Esophagus muscularis mucosa (tissue), 4 donors: ENCODE measurements at places on chromosomes 7 and 10. TPM values are rescaled to one million over a fixed set of nuclear protein-coding genes. Genes with fewer than 3 reads are reported as not detected.

Gene TMEM176A
- 11.6 TPM for total RNA-seq

Gene LOXL4
- 15.3 TPM for total RNA-seq

Gene HTR5A
- total RNA-seq: not detected

- DNase-seq: no peak
Observed at GRCh38 chr10:38043516-38043915, 33.0 kb downstream of the ZNF33A start.

- no peak for DNase-seq
Observed at GRCh38 chr7:39367943-39368342, 198.3 kb upstream of the YAE1 start.
